ENCODE measurements at places on chromosomes 5 and 9.

DNA sequence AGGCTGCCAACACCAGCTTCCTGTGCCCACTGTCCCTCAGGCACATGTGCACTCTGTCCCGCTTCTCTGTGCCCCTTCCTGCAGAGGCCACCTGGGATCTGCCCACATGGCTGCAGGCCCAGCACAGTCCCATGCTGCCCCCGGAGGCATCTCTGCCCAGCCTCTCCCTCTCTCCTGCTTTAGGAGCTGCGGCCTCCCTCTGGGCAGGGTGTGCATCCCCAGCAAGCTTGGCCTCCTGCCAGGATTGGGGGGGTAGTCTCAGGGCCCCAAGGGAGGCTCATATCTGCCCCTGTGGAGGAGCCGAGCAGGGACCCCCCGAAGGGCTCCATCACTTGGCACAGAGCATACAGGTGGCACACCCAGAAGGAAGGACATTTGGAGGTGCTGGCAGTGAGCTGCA is 24.8 kb downstream of the FLT4 start:
- no peaks in the 10 kb centered on the region for H3K36me3 ChIP-seq
- no peak overlapping the region for H3K4me3 ChIP-seq
- H3K27me3 ChIP-seq = peaks cover 4% of the 10 kb centered on the region
- H3K27ac ChIP-seq = no peak overlapping the region
- DNase-seq = no peak

DNA sequence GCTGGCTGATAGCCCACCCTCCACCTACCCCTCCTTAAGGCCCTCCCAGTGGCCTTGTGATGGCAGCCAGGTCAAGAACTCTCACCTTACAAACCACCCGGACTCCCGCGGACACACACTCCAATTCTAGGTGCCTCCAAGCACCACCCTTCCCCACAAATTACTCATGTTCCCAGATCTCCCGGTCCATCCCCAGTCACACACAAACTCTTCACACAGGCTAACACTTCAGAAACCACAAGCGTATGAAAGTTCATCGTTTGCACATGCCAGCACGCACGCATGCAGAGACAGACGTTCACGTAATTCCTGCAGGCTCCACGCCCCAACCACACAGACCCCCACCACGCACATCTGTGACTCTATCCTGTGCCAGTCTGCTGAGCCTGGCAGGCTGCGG is 18.0 kb downstream of the NR5A1 start:
- H3K4me3 ChIP-seq = no peak overlapping the region
- H3K4me1 ChIP-seq = no peaks in the 10 kb centered on the region
- no peaks in the 10 kb centered on the region for H3K36me3 ChIP-seq
- DNase-seq = no peak
- no peak overlapping the region for H3K27ac ChIP-seq
- H3K27me3 ChIP-seq = peaks cover 17% of the 10 kb centered on the region

DNA sequence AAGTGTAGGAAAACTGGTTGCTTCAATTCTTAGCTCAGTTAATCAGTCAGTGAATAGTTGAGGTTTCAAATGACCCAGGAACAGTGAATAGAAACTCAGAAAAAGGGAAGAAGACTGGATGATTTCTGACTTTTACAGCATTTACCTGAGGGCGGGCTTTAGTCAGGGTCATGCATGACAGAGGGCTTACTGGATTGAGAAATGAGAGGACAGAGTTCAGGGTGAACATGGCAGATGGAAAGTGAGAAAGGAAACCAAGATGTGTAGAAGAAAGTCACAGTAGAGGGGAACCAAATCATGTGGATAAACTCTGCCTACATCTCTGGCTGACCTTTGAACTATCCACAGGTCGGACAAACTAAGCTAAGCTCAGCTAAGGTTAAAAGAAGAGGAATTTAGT is 596.0 kb downstream of the SEMA5A start:
- no peaks in the 10 kb centered on the region for H3K27me3 ChIP-seq
- H3K36me3 ChIP-seq = no peaks in the 10 kb centered on the region
- H3K4me1 ChIP-seq = peaks cover 7% of the 10 kb centered on the region
- peak overlapping the region; percentile 31 for H3K4me3 ChIP-seq
- peak; percentile 48 for DNase-seq
- no peak overlapping the region for H3K27ac ChIP-seq

- no peaks in the 10 kb centered on the region for H3K36me3 ChIP-seq
- no peaks in the 10 kb centered on the region for H3K27me3 ChIP-seq
- no peak overlapping the region for H3K4me3 ChIP-seq
Measured at GRCh38 chr5:73027816-73028215, 72.0 kb downstream of the FCHO2 start.

- H3K4me3 ChIP-seq = no peak overlapping the region
- peaks cover 5% of the 10 kb centered on the region for H3K27me3 ChIP-seq
- peaks cover 36% of the 10 kb centered on the region for H3K4me1 ChIP-seq
Measured at GRCh38 chr9:109903515-109904138, 123.6 kb downstream of the PALM2AKAP2 start.

Data from stimulated activated naive B cell treated with anti-CD40 and anti-IgM and Interleukin-4, amounts not matched to agents 10 μg/mL and 1 μg/mL and 100 μg/mL, for 72 hours (primary cell).